ENCODE measurements at places on chromosomes 12 and 14.
A peak's percentile ranks its signal among the peaks of the same experiment; 100 is the strongest.

DNA sequence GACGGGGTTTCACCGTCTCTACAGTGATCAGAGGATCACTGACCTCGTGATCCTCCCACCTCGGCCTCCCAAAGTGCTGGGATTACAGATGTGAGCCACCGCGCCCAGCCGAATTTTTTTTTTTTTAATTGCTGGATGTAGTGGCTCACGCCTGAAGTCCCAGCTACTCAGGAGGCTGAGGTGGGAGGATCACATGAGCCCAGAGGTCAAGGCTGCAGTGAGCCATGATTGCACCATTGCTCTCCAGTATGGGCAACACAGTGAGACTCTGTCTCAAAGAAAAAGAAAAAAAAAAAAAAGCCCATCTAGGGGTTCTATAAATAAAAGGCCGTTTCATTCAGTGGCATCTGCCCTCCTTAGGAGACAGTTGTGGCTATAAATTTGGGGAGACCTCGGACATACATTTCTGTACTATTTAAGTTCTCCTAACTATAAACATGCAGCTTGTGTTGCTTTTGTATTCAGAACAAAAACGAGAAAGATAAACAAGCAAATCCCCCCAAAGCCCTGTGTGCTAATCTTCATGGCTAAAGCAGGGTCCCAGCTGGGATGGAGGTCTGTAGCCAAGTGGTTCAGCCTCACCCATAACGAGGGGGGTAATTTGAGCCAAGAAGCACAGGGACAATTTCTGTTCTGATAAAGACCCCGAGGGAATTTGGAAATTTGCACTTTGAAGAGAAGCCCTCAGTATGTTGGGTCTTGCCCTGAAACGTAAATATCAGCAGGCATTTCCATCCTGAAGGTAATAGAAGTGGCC is 35.0 kb upstream of the BCL7A start:
- DNase-seq: no peak

- no peak for DNase-seq
These were observed 10.2 kb downstream of the MARS1 start for GRCh38 chr12:57498132-57498502.

DNA sequence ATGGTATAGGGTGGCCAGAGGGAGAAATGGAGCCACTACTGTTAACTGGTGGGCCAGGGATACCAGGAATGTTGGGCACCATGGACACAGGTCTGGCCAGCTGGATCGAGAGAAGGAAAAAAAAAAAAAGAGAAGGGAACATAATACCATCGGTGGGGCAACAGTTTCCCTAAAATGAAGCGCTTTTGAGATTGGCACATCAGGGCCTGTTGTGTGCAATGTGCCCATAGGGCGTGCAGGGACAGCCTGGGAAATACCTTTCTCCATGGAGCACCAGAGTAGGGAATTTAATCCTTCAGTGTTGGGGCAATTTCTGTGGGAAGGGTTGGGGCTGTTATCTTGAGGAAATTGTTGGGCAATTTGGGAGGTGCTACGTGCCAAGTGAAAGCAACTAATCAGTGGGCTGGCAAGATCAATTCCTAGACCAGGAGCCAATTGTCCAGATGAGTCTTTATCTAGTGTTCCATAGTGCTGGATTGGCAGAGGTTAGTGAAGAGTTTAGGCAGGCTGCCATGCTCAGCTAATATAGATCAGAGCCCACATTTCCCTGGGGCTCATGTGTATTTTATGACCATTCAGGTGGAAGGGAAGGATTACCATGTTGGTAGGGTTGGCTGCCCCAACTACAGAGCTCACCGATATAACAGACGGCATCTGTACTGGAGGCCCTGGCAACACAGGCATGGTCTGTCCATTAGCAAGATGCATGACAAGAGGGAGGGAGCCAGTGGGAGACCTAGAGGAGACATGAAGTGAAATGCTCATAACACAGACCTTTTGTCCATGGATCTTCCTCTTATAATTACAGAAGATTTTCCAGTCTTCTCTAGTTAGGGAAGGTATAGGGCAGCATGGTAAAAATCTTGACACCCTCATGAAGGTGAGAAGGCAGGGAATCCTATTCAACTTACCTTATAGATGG is 25.5 kb upstream of the NPFF start:
- no peak for DNase-seq

DNA sequence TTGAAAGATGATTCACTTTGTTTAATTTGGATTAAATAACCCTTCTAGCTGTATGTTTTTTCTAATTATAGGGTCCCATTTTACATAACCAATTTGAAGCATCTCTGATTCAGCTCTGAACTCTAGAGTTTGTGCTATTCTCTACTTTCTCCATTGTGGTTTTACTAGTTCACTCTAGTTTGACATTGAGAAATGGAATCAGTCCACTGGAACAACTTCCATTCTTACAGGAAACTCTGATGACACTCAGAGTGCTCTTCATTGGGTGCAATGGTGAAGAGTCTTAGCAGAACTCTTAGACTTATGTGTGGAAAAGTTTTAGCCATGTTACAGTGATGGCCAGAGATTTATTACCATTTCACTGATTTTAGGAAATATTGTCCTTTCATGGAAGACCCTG is 140.7 kb downstream of the DYRK2 start:
- no peak for DNase-seq

GRCh38 chr14:57486767-57487379 is 6.8 kb downstream of the CCDC198 start:
- DNase-seq: peak; percentile 54

- DNase-seq: no peak
These were observed 34.3 kb upstream of the LTA4H start for GRCh38 chr12:96069511-96070231.

- no peak for DNase-seq
These were observed 199.1 kb downstream of the FOXN3 start for GRCh38 chr14:89217891-89218290.

- no peak for DNase-seq
These were observed 7.5 kb upstream of the C12orf43 start for GRCh38 chr12:121023799-121024198.

GRCh38 chr12:105987685-105988035 is 151.1 kb downstream of the NUAK1 start:
- no peak for DNase-seq

DNA sequence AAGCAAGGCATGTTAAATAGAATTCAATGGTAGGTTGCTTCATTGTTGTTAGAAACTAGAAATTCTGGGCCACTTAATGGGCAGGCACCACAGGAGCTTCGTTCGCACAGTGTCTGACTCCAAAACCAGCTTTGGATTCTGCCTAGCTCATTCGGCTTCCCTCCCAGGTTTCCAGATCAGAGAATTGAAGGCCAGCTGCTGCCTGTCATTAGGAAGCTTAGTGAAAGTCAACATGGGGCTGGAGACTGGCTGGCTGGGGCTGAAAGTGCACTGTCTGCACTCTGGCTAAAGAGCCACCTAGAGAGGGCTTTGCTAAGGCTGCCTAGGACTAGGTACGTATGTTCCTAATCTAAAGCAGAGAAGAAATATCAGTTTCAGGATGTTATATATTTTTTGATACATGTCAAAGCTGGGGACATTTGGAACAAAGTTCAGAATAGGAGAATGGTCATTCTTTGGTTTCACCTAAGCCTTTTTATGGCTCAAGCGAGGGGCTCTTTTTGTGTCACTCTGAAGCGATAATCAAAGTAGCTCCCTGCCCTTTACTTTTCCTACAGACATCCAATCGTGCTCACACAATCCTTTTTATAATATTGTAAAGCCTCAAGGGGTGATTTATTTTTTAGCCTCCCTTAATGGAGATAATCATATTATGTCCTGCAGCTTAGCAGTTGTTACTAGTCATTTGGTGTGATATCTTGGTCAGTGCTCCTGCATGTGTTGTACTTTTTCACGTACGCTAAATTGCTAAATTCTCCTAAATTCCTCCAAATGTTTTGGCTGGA is 238.5 kb upstream of the NAV3 start:
- DNase-seq: peak; percentile 82

DNA sequence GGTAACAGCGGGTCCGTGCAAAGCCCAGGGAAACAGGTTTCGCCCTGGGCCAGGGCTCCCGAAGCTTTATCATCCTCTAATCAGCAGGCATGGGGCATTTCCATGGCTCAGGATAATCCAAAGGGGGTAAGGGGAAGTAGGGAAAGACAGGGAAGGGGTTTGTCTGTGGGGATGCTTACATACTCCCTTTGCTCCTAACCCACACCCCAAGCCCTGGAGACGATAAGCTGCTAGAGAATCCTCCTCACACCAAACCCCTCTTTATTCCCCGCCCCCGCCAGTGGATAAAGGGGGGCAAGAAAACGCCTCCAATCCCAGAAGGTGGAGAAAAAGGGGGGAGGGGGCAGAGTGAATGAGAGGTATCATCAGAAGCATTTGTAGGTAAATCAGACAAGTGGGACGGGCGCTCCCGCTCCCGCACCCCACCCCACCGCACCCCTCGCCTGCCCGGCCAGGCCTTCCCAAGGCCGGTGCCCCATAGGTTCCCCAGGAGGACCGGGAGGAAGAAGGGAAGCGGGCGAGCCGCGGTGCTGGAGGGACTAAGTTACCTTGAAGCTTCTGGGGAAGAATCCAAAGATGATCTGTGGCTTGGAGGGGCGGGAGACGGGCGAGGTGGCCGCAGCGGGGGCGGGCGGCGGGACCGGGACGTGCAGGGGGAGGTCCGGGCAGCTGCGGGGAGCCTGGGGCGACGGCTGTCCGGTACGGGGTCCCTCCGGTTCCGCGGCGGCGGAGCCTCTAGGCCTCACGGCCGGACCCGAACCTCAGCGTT is 762 bp downstream of the PPP2R5E start:
- DNase-seq: peak; percentile 19

GRCh38 chr12:1832801-1833595 is 12.6 kb downstream of the LRTM2 start:
- DNase-seq: no peak

- DNase-seq: no peak
These were observed 93.3 kb downstream of the DUSP16 start for GRCh38 chr12:12469386-12469785.

GRCh38 chr12:125329239-125330102 is 264.2 kb downstream of the AACS start:
- no peak for DNase-seq

DNA sequence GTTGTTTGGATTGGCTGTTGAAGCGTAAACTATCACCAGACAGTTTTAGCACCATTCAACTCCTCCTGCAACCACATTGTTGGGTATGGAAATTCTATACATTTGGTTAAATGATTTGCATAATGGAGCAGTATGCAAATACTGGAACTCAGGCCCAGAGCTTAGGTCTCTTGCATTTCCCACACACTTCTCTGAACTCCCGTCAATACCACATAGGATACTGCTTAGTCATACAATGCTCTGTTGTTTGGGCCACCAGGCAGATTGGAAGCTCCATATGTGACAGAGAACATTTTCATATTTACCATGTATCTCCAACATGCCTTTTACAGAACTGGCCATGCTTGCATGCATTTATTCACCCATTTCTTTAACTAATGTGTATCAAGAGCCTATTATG is 78.0 kb downstream of the IFNG start:
- no peak for DNase-seq

- DNase-seq: no peak
These were observed 241.5 kb upstream of the FBXO33 start for GRCh38 chr14:39673734-39674133.

DNA sequence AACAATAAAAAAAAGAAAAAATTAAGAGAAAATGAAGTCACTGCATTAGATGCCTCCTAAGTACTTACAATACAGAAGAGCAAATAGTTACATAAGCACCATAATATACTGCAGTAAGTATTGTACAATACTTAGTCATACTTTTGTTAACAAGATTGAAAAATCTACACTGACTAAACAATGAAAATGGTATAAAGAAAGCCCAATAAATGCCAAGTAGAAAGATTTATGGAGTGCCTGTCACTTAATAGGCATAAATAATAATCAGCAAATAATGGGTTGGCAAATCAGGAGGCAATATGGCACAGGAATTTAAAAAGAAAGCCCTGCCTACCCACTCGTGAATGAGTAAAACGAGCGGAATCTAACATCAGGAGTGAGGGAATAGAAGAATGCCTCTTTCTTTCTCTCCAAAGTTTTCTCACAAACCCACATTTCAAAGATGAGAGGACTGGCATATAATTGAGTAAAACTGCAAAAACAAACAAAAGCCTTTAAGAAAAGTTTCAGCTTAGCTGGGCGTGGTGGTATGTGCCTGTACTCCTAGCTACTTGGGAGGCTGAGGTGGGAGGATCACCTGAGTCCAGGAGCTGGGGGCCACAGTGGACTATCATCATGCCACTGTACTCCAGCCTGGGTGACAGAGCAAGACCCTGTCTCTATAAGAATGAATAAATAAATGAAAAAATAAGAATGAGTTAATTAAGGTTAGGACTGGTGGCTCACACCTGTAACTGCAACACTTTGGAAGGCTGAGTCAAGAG is 36.1 kb downstream of the CRY1 start:
- no peak for DNase-seq

DNA sequence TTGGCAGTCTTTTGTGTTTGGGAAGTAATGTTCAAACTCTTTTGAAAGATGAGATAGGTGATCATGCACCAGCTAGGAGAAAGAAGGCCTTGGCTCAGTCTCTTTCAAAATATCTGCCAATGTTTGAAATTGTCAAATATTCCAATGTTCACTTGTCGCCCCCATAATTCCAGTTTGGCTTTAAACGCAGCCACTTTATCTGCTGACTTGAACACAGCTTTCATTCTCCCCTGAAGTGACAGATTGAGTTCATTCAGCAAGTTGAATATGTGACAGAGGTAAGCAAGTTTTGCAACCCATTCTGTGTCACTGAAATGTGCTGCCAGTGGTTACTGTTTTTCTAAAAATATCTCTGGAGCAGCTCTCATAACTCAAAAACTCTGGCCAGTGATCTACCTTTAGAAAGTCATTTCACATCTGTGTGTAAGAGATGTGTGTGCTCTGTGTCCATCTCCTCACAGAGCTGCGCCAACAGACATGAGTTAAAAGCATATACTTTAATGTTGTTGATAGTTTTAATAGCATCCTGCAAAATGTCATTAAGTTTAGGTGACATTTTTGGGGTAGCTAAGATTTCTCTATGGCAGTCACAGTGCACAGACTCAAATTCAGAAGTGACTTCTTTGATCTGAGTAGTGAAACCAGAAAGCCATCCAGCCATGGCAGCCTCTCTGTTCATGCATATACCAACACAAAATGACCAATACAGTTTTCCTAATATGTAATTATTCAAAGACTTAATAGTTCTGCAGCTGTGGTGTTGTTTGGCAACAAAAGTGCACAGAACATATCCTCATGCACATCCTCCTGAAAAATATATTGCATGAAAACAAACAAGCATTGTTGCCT is 614.3 kb upstream of the MIS18BP1 start:
- DNase-seq: no peak

GRCh38 chr14:85934123-85934885 is 404.4 kb downstream of the FLRT2 start:
- no peak for DNase-seq
